ENCODE measurements at places on chromosomes 7 and 10.

DNA sequence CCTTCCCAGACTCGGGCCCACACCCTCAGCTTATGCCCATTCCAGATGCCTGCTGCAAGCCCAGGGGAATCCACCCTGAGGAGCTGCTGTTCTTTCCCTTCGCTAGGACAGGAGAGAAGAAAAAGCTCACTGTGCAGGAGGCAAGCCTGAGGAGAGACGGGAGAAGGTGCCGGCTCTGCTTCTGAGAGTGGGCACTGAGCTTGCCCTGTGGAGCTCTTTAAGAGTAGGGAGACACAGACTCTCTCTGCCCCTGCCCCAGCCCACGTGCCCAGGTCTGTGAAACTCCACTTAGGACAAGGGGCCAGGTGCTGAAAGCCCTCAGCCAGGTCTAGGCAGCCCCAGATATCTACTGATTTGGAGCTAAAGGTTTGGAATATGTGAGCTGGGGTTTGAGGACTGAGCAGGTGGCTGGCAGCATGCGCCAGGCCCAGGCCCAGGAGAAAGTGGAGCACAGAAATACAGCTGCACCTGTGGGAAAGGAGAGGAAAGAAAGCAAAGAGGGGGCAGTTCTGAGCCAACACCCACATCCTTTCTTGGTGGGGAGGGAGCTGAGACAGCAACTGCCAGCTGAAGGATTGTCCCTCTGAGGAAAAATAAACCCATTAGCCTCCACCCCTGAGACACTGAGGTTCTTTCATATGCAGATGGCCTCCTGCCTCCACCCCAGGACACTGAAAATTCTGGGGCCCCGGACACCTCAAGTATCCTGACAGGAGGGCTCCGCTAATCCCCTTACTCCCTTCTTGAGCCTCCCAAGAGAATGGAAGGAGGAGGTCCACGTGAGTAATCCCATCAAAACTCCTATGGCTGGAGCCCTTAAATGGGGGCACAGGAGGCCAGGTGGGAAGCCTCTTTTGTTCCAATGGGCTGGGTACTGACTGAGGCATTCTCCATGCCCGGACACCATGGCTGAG, 7.3 kb downstream of the POLL start:
- DNase-seq = no peak

- no peak for DNase-seq
Observed at GRCh38 chr10:93417266-93417665, 64.9 kb downstream of the MYOF start.

- no peak for DNase-seq
Observed at GRCh38 chr7:138668229-138668596, 32.9 kb downstream of the SVOPL start.

GRCh38 chr10:72709041-72709440, 17.1 kb downstream of the MCU start:
- no peak for DNase-seq

- no peak for DNase-seq
Observed at GRCh38 chr10:102834143-102834542, 3.1 kb downstream of the CYP17A1 start.

GRCh38 chr7:133186060-133186459, 66.8 kb upstream of the EXOC4 start:
- DNase-seq = no peak

- DNase-seq = no peak
Observed at GRCh38 chr7:44377681-44378421, 52.5 kb upstream of the CAMK2B start.

GRCh38 chr7:33186192-33186591, 56.8 kb downstream of the BBS9 start:
- DNase-seq = peak; percentile 3
